Cardiac fibroblast (primary cell): ENCODE measurements at places on chromosomes 6 and 20.

GRCh38 chr6:78322068-78322845, 545.1 kb upstream of the IRAK1BP1 start:
- no peak for DNase-seq

GRCh38 chr6:152502421-152503188, 134.6 kb downstream of the SYNE1 start:
- DNase-seq = peak; percentile 53

GRCh38 chr20:17835240-17835933, 133.2 kb downstream of the SNX5 start:
- DNase-seq = peak; percentile 78

DNA sequence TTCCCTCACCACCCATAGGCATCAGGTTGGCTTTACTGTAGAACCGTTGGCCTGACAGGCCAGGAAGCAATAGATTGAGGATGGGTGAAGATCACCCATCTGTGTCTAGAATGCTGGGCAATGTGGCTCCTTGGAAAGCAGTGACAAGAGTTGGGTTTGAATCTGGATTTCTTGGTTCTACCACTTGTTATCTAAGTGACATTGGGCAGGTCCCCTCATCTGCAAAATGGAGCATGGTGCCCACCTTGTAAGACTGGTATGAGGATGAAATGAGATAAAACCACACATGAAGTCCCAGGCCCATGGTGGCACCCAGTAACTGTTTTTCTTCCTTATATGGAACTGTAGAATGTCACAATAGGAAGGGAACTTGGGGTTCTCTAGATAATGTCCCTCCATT, 22.6 kb upstream of the SIRPB2 start:
- no peak for DNase-seq

DNA sequence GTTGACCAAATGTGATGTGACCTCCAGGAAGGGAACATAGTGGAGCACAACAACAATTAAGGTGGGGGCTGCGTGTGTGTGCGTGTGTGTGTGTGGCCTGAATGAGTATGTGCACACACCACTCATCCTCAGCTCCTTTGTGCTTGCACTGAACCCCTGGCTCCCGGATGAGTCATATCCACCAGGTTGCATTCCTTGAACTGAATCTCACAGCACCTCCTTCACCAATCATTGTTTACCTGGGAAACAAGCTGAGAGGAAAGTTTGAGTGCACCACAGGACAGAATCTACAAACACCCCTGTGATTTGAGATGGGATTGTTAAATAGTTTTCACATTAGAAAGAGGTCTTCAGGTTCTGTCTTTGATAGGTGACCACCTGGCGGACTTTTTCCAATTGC, 33.7 kb upstream of the GPR6 start:
- DNase-seq = no peak

GRCh38 chr20:64033981-64034493, 1.9 kb upstream of the C20orf204 start:
- no peak for DNase-seq

GRCh38 chr6:87366072-87366827, 21.6 kb downstream of the C6orf163 start:
- no peak for DNase-seq

- DNase-seq = no peak
These were observed 179.8 kb downstream of the SOD2 start for GRCh38 chr6:159513074-159513720.

DNA sequence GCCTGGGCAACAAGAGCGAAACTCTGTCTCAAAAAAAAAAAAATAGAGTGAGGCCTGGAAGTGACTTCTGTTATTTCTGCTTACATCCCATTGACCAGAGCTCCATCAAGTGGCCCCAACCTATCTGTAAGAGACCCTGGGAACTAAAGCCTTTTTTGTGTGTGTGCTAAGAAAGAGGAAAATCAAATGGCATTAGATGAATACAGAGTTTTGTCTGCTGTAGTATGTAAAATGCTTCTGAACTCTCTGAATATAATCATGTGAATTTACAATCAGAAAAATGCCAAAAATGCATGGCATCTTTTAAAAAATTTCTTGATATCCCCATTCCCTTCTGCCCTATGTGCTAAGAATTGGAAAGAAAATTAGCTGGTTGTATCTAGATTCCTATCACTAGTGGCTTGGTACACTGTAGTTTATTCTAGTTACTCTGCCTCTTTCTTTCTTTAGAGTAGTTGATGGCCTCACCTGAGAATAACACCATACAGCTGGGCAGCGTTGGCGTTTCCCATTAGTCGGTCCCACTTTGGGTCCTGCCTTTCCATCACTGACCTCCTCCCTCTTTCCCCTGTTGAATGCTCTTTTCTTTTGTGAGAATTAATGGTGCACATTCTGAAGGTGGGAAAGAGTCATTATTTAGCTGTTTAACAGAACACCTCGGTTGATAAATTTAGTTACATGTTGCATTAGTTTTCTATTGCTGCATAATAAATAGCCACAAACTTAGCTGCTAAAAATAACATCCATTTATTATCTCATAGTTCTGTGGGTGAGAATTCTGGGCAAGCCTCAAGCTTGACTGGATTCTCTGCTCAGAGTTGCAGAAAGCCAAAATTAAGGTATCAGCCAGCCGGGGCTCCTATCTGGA, 38.2 kb downstream of the SAMD5 start:
- DNase-seq = no peak

GRCh38 chr20:46963196-46963529, 68.5 kb downstream of the EYA2 start:
- DNase-seq = no peak

GRCh38 chr6:23713211-23713610, 412.8 kb upstream of the NRSN1 start:
- DNase-seq = no peak

DNA sequence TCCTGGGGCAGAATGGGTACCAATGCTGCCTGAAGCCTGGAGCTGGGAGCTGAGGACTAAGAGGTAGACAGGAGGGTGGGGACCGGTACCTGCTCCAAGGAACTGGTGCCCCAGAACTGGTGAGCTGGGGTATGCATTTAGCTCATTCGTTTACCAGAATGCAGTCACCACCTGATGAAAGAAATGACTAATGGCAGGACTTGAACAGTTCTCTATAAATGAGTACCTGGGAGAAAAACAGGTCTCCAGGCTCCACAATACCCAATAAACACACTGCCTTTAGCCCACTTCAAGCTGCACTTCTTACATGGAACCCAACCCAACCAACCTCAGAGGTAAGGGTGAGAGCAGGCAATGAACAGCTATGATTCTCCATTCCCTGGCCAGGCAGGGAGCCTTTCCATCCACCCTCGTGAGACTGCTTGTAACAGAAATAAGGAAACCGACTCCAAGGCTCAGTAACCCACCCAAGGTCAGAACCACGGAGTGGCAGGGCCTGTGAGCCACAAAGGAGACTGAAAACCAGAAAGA, 15.4 kb downstream of the FKBP1A start:
- DNase-seq = no peak

DNA sequence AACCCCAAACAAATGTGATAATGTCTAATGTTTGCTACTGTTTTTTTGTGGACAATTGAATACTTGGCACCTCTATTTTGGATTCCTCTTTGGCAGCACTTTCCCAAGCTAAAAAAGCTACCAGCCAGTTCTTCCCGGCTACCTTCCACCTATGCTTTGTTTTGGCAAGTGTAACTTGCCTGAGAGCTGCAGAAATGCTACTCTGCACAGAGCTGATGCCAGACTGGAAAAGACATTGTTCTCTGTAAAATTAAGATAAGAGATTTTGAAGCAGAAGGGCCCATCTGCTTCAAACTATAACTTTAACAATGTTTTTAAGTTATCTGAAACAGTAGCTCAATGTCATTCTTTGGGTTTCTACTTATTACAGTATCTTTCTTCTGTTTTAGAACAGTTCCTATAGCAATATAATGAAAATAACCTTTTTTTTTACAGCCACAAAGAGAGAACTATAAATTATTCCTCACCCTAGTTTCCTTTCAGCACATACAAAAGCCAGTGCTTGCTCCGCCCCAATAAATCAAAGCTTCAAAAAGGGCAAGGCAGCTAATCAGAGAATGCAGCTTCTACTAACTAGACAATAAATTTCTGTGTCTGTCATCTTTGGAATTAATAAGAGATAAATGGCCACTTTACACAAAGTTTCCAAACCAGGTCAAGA, 183.1 kb downstream of the UBE3D start:
- no peak for DNase-seq

- DNase-seq = no peak
These were observed 306.7 kb upstream of the SASH1 start for GRCh38 chr6:148035806-148036390.

DNA sequence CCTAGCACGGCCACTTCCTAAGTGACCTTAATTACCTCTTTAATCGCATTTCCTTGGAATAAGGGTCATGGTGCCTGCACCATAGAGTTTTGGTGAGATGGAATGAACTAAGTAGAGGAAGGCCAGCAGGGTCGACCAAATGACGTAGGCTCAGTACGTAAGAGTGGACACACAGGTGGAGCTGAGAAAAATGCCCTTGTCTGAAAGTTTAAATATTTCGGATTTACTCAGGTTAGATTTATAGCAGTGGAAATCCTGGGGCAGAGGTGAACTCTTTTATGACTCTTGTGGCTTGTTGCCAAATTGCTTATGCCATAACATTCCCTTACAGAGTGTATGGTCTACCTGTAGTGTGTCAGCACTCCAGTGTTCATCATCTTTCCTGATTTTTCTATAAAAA, 23.6 kb upstream of the BTBD3 start:
- DNase-seq = no peak

GRCh38 chr20:1420066-1420465, 27.2 kb upstream of the FKBP1A start:
- no peak for DNase-seq

DNA sequence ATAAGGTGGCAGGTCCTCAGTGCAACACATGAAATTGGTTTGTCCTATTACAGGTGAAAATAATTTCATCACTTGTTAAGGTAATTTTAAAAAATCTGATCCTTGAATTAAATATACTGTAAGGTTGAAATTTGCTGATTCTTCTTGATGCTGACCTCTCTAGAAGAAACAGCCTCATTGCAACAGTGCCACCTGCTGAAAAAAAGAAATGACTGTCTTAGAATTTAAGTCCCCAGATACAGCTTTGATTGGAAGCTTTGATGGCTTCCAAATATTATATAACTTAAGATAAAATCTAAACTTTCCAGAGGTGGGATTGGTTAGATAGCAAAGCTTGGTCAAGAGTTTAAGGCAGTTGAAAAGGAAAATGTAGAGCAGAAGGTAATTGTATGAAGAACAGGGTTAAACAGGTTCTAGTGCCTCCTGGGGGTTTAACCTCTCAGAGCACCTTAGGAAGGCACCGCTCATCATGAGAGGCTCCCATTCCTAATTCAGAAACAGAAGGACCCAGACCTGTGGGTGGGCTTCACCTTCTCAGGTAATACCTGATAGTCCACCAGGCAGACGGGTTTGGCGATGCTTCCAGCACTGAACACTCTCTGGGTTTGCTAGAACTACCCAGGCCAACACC, 401.0 kb downstream of the PAX1 start:
- DNase-seq = no peak

DNA sequence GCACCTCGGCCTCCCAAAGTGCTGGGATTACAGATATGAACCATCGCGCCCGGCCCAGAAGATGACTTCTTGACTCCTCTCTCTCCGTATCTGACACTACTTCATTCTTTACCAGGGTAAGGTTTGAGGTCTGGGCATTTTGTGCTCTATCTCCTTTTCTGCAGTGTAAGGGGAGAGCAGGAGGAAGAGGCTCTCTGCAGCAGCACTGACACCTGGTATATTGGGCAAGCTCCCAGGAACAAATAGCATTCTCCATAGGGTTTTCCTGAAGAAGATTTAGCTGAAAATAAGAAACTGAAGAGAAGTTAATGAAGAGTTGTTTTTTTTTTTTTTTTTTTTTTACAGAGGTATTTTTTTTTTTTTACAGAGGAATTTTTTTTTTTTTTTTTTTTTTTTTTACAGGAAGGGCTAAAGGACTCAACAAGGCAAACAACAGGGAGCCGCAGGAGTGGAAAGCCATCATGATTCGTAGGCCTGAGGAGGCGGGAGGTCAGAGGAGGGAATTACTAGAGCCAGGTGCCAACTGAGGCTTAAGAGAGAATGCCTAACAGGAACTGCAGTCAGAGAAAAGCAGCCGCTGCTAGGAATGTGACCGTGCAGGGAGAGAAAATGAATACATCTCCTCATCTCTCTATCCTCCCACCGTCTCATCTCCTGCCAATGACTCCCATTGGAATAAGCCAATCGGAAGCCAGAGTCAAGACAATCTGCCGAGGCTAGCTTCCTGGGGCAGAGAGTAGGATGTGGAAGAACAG, 34.7 kb upstream of the ADGRF4 start:
- no peak for DNase-seq
